ENCODE measurements at places on chromosomes 1 and 21.

GRCh38 chr1:244171241-244171985, 120.3 kb downstream of the ZBTB18 start:
- DNase-seq, result peak; percentile 95

DNA sequence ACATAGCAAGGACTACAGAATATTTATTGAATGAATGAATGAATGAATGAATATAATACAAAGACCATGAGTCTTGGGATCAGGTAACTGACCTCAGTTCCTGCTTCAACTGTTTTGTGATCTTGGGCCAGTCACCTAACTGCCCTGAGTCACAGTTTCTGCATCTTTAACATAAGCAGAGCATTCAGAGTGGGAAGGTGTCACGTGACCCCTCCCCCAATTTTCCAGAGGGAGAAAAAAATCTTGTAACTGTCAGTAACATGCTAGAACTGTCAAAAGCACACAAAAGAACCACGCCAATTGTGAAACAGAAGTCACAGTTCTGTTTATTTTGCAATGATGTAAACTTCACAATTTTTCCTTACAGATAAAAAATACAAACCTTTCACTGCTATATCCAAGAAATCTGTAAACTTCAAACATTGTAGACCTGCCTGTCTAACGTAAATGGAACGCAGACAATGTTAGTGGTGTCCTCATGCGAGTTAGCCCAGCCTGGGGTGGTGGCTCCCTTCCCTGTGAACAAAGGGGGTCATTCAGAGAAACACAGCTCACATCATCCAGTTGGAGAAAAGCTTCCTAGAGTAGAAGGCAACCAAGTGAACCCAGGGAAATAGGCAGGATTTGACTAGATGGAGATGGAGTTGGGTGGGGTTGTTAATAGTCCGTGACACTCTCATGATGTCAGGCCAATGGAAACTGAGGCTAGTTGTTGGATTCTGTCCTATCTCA, 211.8 kb upstream of the ZC3H12A start:
- DNase-seq, result no peak

- no peak for DNase-seq
Observed at GRCh38 chr1:12433323-12434053, 184.5 kb downstream of the DHRS3 start.

GRCh38 chr1:201894343-201895119, 5.8 kb downstream of the SHISA4 start:
- DNase-seq, result no peak

GRCh38 chr1:160952129-160952510, 2.5 kb downstream of the ITLN2 start:
- DNase-seq, result no peak

DNA sequence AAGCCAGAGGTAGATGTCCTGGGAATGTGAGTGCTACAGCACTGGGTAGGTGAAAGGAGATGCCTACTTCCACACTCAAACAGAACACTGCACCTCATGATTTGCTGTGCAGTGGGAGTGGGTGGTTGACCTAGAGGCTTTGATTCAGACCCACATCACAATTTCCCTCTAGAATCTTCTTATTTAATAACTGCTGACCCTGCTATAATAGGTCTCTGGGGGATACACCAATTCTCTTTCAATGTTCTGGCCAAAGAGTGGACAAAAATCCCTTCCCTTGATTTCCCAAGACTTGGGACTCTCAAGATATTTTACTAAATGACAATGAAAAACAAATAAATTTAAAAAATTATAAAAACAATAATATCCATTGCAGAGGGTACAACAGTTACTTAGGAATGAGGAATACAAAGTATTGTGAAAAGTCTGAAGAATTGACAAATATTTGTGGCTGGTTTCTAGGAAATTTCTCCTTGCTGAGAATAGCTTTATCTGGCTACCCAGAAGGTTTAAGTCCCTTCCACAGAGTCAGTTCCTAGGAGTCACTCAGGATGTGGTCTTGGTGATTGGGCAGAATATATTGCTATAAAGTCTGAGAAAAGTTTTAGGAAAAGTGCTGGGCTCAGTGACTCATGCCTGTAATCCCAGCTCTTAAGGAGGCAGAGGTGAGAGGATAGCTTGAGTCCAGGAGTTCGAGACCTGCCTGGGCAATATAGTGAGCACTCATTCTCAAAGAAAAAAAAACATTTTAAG, 2.4 kb upstream of the FCGR2A start:
- DNase-seq, result no peak

GRCh38 chr1:20317471-20317870, 26.8 kb downstream of the VWA5B1 start:
- no peak for DNase-seq

GRCh38 chr1:242454262-242455051, 70.0 kb downstream of the PLD5 start:
- peak; percentile 68 for DNase-seq

GRCh38 chr1:217895841-217896240, 264.7 kb downstream of the SPATA17 start:
- DNase-seq, result no peak

DNA sequence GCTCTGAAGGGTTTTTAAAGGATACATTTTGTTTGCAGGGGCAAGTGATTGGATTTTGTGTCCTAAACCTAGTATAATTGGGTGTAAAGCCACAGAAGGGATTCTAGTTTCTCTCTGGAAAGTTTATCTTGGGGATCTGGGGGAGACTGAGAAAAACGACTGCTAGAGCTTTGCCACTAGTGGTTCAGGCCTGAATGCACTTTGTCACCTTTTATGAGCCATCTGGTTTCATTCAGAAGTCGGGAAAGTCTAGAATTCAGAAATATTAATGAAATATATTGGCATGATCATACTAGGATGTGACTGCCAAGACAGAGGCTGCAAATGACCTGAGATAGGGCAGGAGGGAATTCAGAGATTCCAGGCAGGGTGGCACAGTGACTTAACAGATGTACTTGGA, 111.5 kb upstream of the KCNK2 start:
- DNase-seq, result no peak

DNA sequence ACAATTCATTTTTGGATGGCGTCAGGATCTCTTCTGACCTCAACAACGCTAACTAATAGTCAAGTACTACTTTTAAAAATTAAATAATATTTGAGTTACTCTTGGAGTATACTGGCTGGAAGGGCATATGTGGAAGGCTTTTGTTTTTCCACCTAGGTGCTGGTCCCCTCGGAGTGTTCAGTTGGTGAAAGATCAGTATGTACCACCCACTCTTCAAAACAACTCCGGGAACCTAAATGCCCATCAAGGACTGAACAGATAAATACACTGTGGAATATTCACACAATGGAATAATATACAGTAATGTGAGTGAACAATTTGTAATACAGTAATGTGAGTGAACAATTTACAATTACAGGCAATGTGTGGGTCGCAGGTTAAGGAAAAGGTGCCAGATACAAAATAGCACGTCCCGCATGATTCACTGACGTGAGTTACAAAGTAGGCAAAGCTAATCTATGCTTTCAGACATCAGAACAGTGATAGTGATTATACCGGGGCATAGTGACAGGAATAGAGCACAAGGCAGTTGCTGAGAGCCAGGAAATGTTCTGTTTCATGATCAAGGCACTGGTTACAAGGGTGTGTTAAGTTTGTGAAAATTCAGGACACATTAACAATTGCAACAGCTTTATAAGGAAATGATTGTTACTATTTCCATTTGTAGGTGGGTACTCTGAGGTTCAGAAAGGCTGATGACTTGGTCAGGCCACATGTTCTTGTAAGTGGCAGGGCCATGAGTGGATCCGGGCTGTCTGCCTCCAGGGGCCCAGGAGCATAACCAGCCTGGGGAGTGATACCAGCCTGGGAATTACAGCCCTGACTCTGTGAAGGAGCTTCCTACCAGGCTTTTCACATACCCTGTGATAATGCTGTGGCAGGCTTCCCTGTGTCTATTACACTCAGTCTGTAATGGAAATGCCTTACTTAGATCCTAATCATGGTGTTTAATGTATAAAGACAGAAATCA, 59.3 kb upstream of the ABCD3 start:
- no peak for DNase-seq

GRCh38 chr1:70195342-70195741, 10.0 kb downstream of the LRRC40 start:
- no peak for DNase-seq

GRCh38 chr1:197843401-197843800, 59.0 kb upstream of the C1orf53 start:
- DNase-seq, result no peak

- DNase-seq, result no peak
Observed at GRCh38 chr1:37673920-37674319, 18.4 kb upstream of the CDCA8 start.

- DNase-seq, result no peak
Observed at GRCh38 chr1:115669886-115670285, 28.1 kb downstream of the VANGL1 start.

DNA sequence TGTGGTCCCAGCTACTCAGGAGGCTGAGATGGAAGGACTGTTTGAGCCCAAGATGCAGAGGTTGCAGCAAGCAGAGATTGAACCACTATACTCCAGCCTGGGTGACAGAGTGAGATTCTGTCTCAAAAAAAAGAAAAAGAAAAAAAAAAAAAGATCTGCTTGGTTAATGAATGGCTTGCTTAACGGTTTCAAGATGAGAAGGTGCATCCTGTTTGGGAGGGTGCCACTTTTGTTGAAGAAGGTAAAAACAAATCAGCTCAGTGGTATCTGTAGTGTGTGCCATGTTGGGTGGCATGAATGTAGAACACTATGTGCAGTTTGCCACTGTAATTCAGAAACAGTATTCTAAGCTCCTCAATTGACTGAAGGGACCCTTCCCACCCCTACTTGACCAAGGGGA, 94.9 kb upstream of the ETV3 start:
- no peak for DNase-seq

DNA sequence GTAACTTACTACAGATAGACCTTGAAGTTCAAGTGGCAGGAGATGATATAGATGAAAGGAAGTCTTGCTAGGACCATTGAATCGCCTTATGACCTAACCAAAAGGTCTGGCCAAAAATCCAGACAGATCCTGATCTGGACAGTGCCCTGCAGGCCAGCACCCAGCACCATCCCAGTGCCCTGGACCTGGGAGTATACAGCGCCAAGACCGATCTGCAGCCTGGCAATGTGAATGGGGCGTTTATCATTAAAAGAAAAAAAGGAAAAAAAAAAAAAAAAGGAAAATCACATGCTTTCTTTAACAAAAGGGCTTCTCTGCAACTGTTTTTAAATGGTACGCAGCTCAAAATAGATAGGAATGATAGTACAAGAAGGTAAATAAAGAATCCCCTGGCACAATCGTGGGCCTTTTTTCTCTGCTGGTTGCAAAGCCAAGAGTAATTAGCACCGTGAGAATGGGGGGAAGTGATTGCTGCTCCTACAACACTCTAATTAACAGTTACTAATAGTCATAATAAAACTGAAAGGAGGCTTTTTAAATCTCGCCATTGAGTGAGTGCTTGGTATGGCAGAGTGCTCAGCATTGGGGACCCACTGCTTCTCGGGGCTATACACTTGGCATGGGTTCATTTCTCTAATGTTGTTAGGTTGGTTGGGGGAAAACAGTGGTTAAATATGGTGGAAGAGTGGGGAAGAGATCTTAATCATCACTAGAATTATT, 146.7 kb downstream of the KAZN start:
- no peak for DNase-seq

DNA sequence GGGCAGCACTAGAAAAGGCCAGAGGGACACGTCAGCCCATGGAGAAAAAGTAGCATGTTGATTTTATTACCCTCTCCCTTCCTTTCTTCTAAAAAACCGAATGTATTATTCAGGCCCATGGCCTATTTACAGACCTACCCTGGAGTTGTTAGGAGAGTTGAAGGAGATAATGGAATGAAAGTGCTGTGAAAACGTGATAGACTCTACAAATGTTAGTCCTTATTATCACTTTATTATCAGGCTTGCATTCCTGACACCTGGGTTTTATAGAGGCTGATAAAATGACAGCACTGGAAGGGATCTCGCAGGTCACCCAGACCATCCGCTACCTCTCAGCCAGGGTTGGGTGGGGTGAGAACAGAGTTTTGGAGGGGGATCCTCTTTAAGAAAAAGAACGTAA, 60.6 kb upstream of the TLR5 start:
- DNase-seq, result no peak

DNA sequence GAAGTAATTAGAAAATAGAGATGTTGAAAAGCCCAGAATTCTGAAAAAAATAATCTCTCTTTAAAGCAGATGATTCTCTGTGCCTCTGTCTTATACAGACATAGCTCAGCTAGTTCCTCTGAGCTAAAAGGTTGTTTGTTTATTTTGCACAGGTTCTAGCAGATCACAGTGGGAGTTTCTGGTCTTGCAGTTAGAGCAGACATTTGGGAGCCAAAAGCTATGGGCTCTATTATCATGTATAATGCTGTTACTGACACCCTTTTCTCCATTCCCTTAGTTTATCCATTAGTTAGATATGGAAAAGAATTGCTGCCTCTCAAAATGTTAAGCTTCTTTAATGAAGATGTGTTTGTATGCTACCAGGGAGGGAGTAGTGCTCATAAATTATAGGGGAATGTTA, 20.5 kb upstream of the CD55 start:
- no peak for DNase-seq

DNA sequence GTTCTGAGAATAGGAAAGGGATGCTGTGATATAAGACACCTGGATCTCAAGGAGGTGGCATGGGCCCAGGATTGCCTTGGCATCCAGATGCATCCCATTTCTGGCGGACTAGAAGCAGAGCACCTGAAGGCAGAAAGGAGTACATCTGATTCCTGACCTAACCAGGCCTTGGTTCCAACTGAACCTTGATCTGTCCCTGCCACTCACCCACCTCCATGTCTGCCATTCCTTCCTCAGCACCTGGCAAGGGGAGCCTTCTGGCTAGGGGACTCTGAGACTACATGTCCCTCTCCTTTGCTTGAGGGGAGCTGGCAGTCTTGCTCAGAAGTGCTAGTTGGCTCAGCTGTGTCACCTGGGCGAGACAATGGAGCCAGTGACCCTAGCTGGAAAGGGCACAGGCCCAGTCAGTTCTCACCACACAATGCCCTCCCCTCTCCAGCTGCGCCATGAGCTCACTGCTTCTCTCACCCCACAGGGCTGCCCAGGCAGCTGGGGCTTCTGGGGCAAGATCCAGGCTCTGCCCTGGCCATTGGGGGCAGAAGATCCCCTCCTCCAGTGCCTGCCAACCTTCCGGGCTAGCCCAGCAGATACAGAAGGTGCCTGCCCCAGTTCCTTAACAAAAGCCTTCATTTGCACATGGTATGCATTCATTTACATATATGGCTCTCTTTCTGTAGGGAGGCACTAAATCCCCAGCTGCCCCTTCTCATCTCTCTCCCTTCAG, 2.9 kb downstream of the IGSF8 start:
- no peak for DNase-seq

- DNase-seq, result no peak
Observed at GRCh38 chr1:231312432-231312788, 25.2 kb downstream of the EXOC8 start.

DNA sequence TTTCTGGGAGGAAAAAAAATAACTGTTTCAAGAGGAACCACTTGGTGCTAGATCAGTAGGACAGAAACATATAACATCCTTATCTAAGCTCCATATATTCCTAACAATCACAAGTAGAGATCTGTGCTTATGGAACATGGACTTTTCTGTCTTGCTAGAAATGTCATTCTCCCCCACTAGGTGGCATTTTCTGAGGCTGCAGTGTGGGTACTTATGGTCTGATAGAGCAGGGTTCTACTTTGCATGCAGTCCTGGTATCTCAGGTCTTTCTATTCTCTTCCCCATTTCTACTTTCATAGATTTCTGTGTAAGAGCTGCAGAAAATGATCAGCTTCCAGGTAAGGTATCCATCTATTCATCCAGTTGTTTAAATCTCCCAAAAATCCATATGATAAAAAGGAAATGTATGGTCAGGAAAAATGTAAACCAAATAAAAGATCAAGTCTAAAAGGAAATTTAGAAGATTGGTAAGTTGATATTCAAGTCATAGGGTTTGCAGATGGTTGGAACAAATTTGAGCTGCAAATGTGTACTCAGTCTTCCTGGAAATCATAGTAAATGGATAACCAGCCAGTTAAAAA, 1.5 kb downstream of the ZNF684 start:
- peak; percentile 41 for DNase-seq

- DNase-seq, result no peak
Observed at GRCh38 chr1:214318356-214318755, 37.4 kb downstream of the SMYD2 start.
